ENCODE measurements at places on chromosomes 1 and 21.
A peak's percentile ranks its signal among the peaks of the same experiment; 100 is the strongest.

DNA sequence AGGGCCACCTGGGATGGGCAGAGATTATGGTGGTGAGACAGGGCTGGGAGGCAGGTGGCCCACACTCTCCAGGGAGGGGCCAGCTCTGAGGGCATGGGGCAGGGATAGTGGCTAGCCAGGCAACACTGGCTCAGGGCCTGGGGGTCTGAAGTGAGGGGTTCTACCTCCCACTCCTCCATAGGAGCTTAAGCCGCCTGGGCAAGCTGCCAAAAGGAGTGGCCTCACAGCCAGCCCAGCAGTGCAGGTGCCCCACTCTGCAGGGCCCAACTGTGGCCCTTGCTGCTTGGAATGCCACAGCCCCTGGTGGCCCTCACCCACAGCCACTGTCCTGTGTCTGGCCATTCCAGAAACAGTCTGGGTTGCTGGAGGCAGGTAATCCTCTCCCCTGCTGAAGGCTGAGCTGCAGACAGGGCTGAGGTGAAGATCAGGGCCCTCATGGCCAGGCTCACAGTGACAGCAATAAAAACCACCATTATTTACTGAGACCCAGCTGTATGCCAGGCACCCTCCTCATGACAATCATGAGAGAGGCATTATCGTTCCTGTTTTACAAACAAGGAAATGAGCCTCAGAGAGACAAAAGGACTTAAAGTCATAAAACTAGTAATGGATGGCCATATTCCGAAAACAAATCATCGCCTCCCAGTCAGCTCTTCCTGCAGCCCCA is 31.0 kb downstream of the KIF21B start:
- DNase-seq: no peak

DNA sequence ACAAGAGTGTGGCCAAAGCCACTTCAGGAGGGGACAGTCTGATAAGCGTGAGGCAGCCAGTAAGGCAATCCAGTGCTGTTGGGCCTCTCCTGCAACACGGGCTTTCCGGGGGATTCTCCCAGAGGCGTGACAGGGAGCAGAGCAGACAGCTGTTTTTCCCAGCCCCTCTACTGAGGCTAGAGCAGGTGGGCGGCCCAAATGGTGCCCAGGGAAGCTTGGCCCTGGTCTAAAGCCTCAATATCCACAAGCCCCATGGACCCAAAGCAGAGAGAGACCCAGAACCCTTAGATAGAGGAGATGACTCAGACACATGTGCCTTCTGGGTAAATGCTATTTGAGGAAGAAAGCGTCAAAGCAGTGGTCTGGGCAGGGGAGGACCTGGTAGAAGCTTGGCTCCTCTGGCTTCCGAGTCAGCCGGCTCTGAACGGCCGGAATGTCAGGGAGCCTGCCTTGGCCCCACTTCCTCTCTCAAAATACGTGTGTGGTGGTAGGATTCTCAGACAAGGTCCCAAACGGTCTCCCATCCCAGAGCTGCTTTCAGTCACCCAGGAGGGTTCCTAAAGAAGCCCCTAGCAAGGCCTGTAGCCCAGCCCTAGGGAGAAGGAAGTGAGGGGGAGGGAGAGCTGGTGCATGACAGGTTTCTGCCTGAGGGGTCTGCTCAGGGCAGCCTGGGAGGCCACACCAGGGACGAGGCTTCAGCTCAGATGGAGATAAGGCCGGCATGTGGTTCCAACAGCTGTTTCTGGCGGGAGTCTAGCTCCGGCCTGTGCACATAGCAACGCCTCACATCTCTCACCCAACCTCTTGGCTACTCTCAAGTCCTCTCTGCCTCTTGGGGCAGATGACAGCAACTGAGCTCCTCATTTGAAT is 28.8 kb downstream of the PIK3C2B start:
- no peak for DNase-seq

GRCh38 chr21:26686278-26686677 is 113.2 kb upstream of the CYYR1 start:
- no peak for DNase-seq

DNA sequence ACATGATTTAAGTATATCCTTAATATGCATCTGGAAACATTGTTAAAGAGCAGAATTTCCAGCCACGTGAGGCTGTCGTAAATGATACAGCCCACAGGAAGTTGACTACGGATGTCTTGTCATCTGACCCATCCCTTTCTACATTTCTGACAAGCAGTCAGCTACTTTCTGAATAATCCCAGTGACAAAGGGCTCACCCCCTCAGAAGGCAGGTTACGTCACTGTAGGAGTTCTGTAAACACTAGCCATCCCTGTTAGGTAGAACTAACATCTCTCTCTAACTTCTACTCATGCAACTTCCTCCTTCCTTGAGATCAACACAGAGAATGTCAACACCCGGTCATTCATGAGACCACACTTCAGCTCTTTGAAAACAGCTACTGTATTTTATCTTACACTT is 259.2 kb downstream of the GREM2 start:
- DNase-seq: no peak

DNA sequence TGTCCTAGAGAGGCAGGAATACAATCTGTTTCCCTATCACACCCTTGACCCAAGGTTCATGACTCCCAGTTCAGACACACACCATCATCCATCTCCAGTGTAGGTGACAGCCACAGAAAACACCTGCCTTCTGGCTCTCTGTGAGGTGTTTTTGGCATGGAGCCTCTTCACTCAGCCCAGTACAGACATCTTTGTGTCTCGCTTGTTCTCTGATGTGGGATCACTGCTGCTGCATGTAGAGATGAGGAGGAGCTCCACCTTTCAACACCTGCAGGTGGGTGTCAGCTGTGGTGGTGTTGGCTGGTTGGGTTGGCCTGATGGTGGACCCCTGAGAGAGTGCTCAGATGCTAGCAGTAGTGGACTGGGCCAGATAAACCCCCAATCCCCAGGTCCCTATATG is 916.7 kb upstream of the B3GALT2 start:
- no peak for DNase-seq

GRCh38 chr1:205783904-205784303 is 8.6 kb upstream of the RAB29 start:
- DNase-seq: no peak

DNA sequence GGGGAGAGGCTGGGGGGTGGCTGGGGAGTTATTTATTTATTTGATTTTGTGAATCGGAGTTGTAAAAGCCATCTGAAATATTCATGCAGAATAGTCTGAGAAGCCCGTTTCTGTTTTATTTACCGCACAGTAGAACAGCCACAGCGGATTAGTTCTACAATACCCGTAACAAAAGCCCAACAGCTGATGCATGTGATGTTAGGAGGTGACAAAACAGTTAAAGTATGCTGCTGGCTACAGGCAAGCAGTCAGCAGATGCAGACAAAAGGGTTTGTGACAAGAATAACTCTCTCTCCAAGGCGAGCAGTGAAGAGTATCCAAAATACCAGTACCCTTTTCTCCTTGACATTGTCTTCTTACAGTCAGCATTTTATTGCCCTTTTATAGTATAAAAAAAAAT is 42.0 kb downstream of the PROX1 start:
- DNase-seq: no peak

DNA sequence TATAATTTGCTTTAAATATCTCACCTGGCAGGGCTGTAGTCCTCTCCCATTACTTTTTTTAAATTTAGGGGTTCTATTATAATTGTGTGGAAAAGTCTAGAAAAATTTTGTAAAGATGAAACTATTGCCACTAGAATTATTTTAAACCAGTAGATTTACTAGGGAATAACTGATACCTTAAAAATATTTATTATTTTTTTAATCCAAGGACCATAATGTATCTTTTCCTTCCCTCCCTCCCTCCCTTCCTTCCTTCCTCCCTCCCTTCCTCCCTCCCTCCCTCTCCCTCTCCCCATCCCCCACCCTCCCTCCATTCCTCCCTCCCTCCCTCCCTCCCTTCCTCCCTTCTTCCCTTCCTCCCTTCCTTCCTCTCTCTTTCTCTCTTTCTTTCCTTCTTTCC is 90.5 kb downstream of the DNM3 start:
- DNase-seq: no peak

- DNase-seq: no peak
These were observed 44.4 kb upstream of the PCBP3 start for GRCh38 chr21:45599146-45599581.

- no peak for DNase-seq
These were observed 16.5 kb upstream of the FYB2 start for GRCh38 chr1:56835657-56836056.

- DNase-seq: no peak
These were observed 96.1 kb downstream of the HFM1 start for GRCh38 chr1:91308544-91308943.

DNA sequence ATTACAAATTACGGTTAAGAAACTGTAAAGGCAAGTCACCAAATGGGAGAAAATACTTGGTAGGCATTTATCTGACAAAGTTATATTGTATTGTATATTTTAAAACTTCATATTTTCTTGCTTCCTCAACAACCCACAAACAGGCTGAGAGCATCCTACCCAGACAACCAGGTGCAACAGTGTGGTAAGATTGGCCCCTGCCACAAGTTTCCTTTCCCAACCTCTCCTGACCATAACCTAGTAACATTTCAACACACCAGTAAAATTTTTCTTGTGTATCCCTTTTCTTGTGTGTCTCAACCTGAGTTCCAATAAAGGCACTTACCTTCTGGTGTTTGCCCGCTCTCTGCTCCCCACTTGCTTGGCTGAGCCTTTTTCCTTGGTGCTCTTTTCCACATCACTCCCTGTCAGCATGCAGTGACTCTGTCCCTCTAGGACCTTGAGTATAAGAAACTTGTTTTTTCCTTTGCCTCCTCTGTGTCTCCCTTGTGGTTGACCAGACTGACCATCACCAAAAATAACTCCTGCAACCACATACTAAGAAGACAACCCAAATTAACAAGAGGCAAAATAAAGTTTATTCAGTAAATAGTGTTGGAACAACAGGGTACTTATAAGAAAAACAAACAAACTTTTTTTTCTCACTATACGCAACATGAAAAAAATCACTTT is 40.9 kb downstream of the FCRL3 start:
- no peak for DNase-seq

DNA sequence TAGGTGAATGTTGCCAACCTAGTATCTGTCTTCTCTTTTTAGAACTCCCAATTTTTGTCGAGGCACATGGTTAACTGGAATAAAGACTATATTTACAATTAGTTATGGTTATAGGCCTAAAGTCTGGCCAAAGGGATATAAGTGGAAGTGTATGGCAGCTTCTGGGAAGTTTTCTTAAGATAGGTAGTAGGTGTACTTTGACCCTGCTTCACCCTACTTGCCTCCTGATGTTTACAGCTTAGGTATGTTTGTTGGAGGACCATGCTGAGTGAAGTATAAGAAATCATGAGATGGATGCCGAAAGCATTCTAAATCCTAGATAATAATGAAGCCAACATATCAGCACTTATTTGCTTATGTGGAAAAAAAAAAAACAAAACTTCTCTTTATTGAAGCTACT is 272.1 kb downstream of the S1PR1 start:
- no peak for DNase-seq

DNA sequence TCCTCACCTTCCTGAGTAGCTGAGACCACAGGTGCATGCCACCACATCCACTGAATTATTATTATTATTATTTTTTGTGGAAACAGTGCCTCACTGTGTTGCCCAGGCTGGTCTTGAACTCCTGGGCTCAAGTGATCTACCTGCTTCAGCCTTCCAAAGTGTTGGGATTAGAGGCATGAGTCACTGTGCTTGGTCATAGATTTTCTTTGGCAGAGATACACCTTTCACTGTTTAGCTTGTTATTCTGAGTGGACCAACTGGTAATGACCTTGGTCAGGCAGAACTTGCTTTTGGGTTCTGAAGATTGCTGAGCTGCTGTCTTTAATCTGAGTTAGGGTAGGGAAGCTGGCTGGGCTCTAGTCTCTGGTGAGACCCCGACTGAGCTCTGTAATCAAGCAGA is 66.8 kb downstream of the DNAH14 start:
- no peak for DNase-seq

GRCh38 chr1:157137408-157138219 is 581 bp downstream of the ETV3 start:
- no peak for DNase-seq

DNA sequence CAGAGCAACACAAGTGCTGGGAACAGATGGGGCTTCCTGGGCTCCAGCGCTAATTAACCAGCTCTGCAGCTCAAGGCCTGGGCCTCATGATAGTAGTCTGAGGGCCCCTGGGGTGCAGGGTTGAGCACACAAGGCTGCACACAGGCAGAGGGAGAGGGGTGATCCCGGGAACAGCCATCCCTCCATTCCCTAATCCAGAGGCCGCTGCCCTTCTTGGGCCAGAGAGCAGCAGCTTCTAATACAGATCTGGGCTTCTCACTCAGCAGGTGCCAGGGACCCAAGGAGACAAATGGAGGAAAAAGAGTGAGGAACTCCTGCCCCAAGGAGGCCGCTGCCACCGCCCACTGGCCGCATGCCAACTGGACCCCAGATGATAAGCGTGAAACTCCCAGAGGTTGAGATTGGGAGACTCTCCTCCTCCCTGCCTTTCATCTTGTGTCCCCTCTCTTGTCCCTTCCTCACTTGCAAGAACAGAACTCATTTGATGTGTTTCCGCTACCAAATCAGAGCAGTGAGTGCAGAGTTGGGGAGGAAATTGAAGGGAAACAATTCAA is 58.0 kb upstream of the IFNAR2 start:
- no peak for DNase-seq

GRCh38 chr21:34734696-34735095 is 65.9 kb downstream of the CLIC6 start:
- DNase-seq: no peak

- DNase-seq: no peak
These were observed 55.8 kb downstream of the NAV1 start for GRCh38 chr1:201594575-201595245.

DNA sequence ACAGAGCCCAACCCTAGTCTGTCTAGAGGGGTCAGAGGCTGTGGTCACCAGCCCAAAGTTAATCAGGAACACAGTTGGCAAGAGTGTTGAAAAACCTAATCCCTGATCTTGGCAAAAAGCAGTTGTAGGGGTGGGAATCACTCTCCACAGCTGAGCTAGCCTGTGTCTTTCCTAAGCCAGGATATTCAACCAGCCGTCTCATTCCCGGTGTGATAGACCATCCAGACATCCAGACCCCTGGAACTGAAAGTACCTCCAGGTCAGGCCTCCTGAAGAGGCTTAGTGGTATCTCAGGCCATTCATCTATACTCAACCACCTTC is 4.9 kb downstream of the LHX9 start:
- no peak for DNase-seq

- no peak for DNase-seq
These were observed 421.3 kb upstream of the ADGRL2 start for GRCh38 chr1:81379430-81379829.

DNA sequence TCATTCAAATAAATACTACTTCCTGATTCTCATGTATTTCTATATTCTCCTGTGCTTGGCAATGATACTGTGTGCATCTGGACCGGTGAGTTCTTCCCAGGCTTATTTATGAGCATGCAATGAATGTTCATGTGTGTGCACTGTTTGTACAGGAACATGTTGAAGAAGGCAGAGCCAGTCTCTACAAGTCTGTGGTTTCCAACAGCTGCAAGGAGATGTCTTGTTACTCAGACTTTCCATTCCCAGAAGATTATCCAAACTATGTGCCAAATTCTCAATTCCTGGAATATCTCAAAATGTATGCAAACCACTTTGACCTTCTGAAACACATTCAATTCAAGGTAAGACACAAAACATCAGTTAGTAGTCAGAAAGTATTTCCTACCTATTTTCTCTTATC is 19.1 kb downstream of the FMO1 start:
- DNase-seq: no peak

GRCh38 chr1:205343431-205344065 is 13.2 kb downstream of the KLHDC8A start:
- DNase-seq: no peak

GRCh38 chr1:117147856-117148588 is 26.5 kb upstream of the TRIM45 start:
- no peak for DNase-seq

- peak; percentile 23 for DNase-seq
These were observed 39.7 kb downstream of the PALMD start for GRCh38 chr1:99685516-99686180.

- no peak for DNase-seq
These were observed 18.8 kb downstream of the KIF21B start for GRCh38 chr1:201004732-201005131.

All from activated T-cell treated with anti-CD3 and anti-CD28 coated beads for 48 hours (primary cell).